SHP77 treated with DMSO at 0.1 percent for 48 hours (cell line): ENCODE measurements at places on chromosomes 13 and 19.

DNA sequence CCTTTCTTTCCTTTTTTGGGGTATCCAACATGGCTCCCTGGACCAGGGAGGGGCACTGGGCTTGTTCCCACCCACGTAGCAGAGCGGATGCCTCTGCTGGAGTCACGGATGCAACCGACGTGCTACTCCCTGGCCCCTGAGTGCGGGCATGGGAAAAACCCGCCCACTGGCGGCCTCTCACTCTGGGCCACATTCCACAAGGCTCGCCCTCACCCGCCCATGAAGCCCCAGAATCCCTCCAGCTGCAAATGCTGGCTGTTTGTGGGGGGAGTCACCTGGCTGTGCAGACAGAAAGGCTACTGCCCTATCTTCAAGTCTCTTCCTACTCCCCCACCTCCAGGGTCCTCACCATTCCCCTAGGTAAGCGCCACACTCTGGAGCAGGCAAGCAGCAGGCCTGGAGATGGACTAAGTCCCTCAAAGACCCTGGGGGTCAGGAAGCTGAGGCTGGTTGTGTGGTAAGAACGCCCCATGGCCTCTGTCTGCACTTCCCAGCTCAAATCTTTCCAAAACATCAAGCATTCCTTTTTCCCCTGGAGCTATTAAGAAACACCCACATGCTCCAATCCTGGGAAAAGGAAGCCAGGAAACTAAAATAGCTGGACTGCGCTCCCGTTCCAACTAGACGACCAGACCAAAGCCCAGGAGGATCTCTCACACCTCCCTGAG lies 17.9 kb upstream of the EPHX3 start:
- no peak for DNase-seq

DNA sequence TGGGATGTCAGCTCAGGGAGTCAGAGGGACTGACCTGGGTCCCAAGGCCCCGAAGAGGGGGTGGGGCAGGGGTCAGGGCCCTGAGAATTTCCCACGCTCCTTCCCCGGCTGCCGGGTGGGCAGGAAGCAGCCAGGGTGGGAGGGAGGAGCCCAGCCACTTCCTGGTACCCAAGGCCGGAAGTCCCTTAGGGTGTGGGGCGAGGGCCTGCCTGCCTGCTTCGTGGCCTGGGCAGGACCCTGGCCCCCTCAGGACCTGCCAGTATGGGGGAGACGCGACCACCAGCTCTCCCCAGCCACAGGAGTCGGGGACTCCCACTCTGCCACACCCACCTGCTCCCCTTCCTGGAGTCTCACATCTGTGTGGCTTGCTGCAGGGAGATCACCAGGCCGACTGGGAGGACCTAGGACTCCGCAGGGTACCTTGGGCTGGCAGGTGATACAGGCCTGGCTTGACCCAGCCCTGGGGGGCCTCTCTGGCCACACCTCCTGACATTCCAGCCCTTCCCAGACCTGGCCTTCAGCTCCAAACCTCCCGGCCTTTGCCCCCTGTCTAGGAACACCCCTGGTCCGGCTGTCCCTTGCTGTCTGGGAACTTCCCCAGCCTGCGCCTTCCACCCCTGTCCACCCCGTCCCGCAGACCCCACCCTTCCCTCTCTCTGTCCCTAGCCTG lies 9.8 kb upstream of the CIRBP start:
- no peak for DNase-seq

- DNase-seq: peak; percentile 29
These were observed 6.5 kb upstream of the TIMM50 start for GRCh38 chr19:39474139-39474620.

- DNase-seq: no peak
These were observed 9.0 kb downstream of the ZNF331 start for GRCh38 chr19:53546758-53547513.

DNA sequence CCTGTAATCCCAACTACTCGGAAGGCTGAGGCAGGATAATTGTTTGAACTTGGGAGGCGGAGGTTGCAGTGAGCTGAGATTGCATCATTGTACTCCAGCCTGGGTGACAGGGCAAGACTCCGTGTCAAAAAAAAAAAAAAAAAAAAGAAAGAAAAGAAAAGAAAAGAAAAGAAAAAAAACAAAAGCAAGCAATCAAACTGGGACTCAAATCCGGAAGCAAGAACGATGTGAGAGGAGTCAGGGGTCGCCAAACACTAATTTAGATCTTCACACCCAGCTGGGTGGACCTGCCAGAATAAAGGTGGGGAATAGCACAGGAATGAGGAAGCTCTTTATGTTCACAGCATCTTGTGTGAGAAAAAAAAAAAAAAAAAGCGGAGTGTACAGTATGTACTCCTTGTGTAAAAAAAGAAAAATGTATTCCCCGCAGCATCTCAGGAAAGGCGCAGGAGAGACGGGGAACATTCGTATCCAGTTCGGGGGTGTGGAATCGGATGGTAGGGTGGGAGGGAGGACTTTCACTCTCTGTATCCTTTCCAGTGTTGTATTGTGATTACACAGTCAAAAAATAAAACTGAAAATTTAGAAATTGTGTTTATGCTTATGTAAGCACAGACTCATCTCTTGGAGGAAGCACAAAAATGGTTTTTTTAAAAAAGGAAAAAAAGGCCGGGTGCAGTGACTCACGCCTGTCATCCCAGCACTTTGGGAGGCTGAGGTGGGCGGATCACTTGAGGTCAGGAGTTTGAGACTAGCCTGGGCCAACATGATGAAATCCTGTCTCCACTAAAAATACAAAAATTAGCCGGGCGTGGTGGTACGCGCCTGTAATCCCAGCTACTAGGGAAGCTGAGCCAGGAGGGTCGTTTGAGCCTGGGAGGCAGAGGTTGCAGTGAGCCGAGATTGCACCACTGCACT lies 7.6 kb downstream of the DNAJB1 start:
- no peak for DNase-seq
